SK-N-SH (cell line): ENCODE measurements at places on chromosomes 4 and X.

- peak; percentile 95 for DNase-seq
These were observed at the start of gene DCLK2 for GRCh38 chr4:150078041-150078578. DCLK2 (plus strand) TSS chr4:150078445; CDS start chr4:150079028, 583 bp downstream.

- peak; percentile 7 for DNase-seq
These were observed 56.3 kb downstream of the CCDC149 start for GRCh38 chr4:24856586-24856985.

DNA sequence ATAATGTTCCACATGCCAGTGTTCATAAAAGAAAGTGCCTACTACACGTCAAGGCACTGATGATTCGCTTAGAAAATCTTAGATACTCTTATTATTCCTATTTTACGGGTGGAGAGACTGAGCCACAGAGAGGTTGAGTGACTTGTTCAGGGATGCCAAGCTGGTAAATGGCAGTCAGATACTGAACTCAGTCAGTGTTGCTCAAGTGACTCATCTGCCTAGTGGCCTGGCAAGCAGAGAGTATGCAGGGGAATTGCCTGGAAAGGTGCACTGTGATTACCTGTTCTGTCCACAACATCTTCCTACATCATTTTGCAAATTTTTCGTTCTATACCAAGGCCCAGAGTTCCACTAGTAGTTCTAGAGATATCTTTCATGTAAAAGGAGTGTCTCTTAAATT lies 68.4 kb downstream of the RAPGEF2 start:
- DNase-seq = no peak

- no peak for DNase-seq
These were observed 5.0 kb downstream of the OPRPN start for GRCh38 chr4:70402762-70403161.

GRCh38 chr4:6200922-6201362 lies 593 bp upstream of the JAKMIP1 start:
- DNase-seq = no peak

GRCh38 chr4:8303485-8304281 lies 34.1 kb downstream of the HTRA3 start:
- no peak for DNase-seq

- DNase-seq = no peak
These were observed 562.8 kb upstream of the AADAT start for GRCh38 chr4:170652571-170652970.

GRCh38 chr4:67320645-67321044 lies 224.7 kb downstream of the CENPC start:
- no peak for DNase-seq

DNA sequence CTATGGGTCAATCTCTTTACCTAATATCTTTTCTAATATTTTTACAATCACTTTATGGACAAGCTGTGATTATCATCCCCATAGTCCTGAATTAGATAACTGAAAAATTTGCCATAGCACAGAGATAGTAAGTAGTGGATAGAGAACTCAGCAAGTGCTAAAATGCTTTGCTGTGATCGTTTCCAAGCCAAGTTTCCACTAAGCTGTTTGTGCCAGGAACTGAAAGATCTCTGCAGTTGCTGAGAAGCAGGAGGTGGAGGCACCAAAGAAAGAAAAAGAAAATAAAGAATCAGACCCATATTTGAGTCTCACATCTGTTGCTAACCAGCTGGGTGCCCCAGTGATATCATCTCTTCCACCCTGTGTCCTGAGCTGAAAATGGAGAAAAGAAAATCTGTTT lies 605.6 kb upstream of the BOD1L1 start:
- no peak for DNase-seq

DNA sequence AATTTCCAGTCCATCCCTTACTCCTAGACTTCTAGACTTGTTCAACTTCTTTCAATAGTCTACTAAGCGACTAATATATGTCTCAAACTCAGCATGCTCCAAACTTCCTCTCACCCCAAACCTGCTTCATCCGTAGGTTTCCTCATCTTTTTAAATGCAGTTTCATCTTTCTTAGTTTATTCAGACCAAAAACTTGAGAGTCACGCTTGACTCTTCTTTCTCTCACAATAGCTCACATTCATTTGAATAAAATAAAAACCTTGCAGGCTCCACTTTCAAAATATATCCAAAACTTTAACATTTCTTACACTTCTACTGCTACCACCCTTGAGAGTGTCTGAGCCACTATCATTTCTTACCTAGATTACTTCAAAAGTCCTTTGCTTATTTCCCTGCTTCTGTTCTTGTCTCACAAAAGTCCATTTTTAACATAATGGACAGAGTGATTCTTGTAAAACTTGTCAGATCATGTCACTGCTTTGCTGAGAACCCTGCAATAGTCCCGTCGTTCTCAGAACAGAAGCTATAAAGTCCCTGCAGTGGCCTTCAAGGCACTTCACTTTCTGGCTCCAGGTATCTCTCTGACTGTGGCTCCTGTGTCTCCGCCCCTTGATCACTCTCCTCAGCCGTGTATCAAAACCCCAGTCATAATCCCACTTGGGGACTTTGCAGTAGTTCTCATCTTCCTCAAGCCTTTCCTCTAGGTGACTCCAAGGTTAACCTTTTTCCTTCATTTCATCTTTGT lies 167.6 kb downstream of the ARHGAP24 start:
- DNase-seq = no peak

- DNase-seq = no peak
These were observed 52.1 kb downstream of the NDST3 start for GRCh38 chr4:118086344-118086743.

GRCh38 chr4:168257768-168258167 lies 60.8 kb downstream of the DDX60 start:
- no peak for DNase-seq

GRCh38 chr4:22029803-22030202 lies 81.2 kb upstream of the KCNIP4 start:
- no peak for DNase-seq

- no peak for DNase-seq
These were observed 106.2 kb downstream of the HDAC8 start for GRCh38 chrX:72466493-72466892.

DNA sequence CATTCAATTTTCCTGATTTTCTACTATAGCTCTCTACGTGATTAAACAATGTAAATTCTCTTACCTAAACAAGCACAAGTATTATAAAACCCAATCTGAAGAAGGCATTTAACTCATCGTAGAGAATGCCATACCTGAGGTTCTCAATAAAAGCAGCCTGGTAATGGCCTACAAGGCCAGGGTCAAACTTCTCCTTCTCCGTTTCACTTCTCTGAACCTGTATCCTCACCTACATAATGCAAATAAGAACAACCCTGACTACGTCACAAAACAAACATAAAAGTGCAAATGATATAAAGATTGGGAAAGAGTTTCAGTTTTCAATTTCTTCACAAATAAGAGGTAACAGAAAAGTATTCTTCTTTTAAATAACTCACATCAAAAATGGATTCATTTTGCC lies 55.6 kb upstream of the STS start:
- no peak for DNase-seq

DNA sequence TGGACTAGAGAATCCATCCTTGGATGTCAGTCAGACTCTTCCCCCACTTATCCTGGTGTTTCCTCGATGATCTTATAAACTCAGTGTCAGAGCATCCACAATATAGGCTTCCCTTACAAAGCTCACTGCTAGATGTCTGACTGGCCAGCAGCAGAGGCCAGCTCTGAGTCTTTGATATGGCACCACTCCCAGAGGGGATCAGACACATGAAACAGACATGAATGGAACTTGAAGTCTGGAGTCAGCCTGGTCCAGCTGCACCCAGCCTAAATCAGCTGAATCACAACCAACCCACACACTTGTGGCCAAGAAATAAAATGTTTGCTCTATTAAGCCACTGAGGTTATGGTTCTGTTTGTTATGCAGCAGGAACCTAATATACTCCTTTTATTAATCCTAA lies 129.6 kb upstream of the MED14 start:
- DNase-seq = no peak

GRCh38 chr4:1192091-1192492 lies 19.7 kb upstream of the SPON2 start:
- DNase-seq = peak; percentile 57

- no peak for DNase-seq
These were observed 1.8 kb downstream of the FLNA start for GRCh38 chrX:154372612-154373022.

DNA sequence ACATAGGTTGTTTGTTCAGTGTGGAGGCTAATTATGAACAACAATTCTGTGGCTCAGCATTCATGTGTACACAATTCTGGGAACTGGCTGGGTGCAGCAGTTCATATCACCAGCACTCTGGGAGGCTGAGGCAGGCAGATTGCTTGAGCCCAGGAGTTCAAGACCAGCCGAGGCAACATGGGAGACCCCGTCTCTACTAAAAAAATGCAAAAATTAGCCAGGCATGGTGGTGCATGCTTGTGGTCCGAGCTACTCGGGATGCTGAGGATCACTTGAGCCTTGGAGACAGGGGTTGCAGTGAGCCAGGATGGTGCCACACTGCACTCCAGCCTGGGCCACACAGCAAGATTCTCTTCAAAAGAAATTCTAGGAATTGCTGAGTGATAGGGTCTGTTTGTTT lies 4.5 kb upstream of the PPP2R2C start:
- DNase-seq = no peak

DNA sequence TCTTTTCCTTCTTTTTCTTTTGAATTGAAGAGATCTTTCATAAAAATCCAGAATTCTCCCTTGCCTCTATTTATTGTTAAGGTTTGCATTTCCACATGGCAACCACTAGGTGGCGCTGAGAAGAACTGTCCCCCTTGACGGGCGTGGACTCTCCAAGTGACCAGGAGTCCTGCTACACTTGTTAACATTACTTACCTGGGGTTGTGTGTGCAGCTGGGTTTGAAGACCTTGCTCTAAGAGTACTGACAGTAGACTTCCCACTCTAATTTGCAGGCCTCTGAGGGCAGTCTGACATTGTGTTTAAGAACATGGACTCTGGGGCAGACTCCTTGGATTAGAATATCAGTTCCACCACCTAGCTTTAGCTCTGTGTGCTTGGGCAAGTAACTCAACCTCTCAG lies 52.8 kb downstream of the GPRIN3 start:
- peak; percentile 36 for DNase-seq

DNA sequence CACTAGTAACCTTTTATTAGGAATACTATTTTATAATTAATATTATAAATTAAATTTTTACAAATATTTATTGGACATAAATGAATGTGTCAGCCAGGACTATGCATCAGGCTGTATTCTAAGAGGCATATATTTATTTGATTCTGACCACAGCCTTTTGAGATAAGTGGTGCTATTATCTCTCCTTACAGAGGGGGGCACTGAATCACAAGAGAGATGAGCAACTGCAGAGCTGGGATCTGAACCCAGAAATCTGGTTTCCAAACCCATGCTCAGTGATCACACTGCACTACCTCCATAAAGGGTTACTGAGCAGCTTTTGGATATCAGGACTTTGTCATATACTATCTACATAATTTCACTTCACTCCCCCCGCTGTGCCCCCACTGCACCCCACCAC lies 322.0 kb downstream of the TMA16 start:
- no peak for DNase-seq

GRCh38 chr4:98568941-98569663 lies 89.3 kb downstream of the TSPAN5 start:
- DNase-seq = no peak

- no peak for DNase-seq
These were observed 109.4 kb downstream of the ZNF518B start for GRCh38 chr4:10347815-10348214.

DNA sequence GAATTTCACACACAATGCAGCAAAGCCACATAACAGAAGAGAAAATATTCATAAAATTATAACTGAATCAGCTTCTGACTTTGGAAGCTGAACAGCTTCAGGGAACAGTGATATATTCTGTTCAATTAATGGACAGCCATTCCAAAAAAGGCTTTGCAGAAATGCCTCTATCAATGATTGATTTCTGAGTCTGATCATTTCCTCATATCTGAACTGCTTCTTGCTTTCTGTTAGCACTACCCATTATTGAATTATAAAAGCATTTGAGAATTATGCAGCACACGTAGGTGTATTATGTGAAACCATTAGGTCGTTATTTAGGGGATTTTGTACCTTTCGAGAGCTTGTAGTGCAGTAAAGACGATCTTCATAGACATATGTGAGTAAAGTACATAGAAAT lies 159.6 kb downstream of the STIM2 start:
- no peak for DNase-seq

- no peak for DNase-seq
These were observed 126.0 kb downstream of the LDB2 start for GRCh38 chr4:16772366-16772850.

GRCh38 chr4:103867311-103867710 lies 147.5 kb upstream of the TACR3 start:
- DNase-seq = no peak

GRCh38 chrX:71432733-71433132 lies 66.6 kb downstream of the TAF1 start:
- no peak for DNase-seq

GRCh38 chrX:74467656-74468055 lies 46.4 kb downstream of the SLC16A2 start:
- DNase-seq = no peak
